ENCODE measurements at places on chromosomes 2 and 18. TPM values are rescaled to one million over a fixed set of nuclear protein-coding genes. Genes with fewer than 3 reads are reported as not detected.

DNA sequence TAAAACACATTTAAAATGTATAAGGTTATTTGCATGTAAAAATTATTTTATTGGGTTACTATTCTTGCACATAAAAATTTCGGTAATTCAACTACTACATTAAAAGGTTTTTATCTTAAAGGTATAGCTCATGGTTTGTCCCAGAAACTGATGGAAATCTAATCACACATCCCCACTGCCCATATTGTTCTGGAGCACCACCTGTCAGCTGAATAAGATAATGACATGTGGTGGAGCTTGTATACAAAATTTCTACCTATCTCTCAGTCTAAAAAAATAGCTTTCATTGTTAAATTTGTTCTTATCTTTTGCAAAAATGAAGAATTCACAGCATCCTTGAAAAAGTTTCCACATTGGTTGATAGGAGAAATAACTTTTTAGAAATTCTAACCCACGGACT is 18.3 kb downstream of the ERBB4 start:
- DNase-seq = no peak

- DNase-seq = no peak
Observed at GRCh38 chr2:76748581-76749296, 773.4 kb downstream of the LRRTM4 start.

BBS5 gene
- 7.5 TPM for total RNA-seq

SMYD1 gene
- 492 TPM for total RNA-seq

- DNase-seq = no peak
Observed at GRCh38 chr2:102321941-102322719, 10.8 kb downstream of the IL1RL1 start.

MC2R gene
- total RNA-seq = not detected

DNA sequence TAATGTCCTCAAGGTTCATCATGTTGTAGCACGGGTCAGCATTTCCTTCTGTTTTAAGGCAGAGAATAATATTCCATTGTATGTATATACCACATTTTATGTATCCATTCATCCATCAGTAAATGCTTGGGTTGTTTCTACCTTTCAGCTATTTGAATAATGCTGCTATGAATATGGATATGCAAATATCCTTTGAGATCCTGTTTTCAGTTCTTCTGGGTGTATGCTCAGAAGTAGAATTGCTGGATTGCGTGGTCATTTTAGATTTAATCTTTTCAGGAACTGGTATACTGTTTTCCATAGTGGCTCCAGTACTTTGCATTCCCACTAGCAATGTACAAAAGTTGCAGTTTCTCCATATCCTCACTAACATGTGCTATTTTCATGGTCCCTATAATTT is 13.4 kb upstream of the ASB1 start:
- no peak for DNase-seq

SLC16A14 gene
- total RNA-seq = 4.0 TPM

SETBP1 gene
- total RNA-seq = 6.7 TPM

GRCh38 chr2:43634604-43635306 is 2.3 kb upstream of the PLEKHH2 start:
- no peak for DNase-seq

GRCh38 chr2:145026456-145027455 is 506.8 kb upstream of the ZEB2 start:
- no peak for DNase-seq

DNA sequence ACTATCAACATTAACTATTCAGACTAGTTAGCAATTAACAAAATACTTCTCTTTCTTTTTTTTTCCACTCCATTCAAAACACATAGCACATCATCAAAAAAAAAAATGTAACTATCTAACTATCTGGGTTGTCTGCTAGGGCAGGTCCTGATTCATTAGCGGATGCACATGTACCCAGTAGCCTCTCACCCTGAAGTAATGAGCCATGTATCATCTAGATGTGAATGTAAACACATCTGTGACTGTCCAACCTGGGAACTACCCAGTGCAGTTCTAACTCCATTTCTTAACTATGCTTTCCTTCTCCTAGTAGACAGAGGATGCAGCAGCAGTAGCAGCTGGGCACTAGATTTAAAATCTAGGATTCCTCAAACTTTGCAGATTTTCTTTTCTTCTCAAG is 183.1 kb upstream of the PIK3C3 start:
- DNase-seq = no peak
